Muscle of leg (tissue), 16 donors: ENCODE measurements at places on chromosomes 5 and 9.

DNA sequence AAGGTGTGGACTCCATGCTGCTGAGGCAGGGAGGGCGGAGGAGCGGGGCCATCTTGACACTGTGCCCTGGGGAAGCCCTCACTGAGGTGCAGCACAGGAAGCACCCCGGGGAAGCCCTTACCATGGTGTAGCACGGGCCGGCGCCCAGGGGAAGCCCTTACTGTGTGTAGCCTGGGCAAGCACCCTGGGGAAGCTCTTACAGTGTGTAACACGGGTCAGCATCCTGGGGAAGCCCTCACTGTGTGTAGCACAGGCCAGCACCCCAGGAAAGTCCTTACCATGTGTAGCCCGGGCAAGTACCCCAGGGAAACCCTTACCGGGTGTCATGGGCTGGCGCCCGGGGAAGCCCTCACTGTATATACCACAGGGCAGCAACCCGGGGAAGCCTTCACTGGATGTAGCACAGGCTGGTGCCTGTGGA is 62.6 kb upstream of the ZNF354B start:
- DNase-seq = no peak

GRCh38 chr9:74824654-74825053 is 63.1 kb downstream of the TRPM6 start:
- peak; percentile 79 for DNase-seq

DNA sequence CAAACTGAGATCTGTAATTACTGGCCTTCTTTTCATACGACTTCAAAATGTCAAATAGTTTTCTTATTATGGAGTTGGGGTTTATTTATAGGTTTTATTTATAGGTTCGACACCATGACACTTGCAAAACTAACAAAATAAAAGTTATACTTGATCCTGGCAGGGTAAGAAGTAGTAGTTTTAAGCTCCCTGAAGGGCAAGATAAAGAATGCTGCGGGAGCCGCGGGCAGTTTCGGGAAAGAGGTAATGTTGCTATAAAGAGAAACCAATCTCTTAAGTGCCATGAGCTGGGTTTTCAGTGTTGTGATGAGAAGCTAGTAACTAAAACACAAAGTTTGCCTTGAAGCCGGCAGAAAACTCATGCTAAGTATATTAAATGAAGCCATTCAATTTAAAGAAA is 24.8 kb downstream of the PTPN3 start:
- no peak for DNase-seq

GRCh38 chr5:109049565-109049964 is 301.9 kb downstream of the FER start:
- no peak for DNase-seq

DNA sequence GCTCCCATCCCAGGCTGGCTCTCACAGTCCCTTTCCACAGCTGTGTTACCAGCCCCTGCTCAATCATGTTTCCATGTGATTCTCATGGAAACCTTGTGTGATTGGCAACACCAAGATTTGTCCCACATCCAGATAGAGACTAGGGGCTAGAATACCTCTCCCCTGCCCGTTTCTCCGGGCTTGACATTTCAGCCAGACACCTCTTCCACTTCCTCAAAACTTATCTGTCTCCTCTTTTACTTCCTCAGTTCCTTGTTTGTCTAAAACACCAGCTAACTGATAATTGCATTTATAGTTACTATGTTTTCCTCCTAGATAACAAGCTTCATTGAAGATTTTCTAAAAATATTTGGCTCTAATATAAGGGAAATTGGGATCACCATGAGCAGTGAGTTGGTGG is 16.6 kb upstream of the KCNMB1 start:
- no peak for DNase-seq

DNA sequence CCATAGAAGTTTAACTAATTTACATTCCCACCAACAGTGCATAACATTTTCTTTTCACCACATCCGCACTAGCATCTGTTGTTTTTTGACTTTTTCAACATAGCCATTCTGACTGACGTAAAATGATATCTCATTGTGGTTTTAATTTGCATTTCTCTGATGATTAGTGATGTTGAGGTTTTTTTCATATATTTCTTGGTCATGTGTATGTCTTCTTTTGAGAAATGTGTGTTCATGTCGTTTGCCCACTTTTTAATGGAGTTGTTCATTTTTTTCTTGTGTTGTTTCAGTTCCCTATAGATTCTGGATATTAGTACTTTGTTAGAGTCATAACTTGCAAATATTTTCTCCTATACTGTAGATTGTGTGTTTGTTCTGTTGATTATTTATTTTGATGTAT is 163.4 kb downstream of the FER start:
- no peak for DNase-seq

GRCh38 chr5:151110122-151110681 is 29.4 kb upstream of the TNIP1 start:
- DNase-seq = no peak

- peak; percentile 86 for DNase-seq
These were observed 99.9 kb downstream of the GTF3C4 start for GRCh38 chr9:132769906-132770769.

DNA sequence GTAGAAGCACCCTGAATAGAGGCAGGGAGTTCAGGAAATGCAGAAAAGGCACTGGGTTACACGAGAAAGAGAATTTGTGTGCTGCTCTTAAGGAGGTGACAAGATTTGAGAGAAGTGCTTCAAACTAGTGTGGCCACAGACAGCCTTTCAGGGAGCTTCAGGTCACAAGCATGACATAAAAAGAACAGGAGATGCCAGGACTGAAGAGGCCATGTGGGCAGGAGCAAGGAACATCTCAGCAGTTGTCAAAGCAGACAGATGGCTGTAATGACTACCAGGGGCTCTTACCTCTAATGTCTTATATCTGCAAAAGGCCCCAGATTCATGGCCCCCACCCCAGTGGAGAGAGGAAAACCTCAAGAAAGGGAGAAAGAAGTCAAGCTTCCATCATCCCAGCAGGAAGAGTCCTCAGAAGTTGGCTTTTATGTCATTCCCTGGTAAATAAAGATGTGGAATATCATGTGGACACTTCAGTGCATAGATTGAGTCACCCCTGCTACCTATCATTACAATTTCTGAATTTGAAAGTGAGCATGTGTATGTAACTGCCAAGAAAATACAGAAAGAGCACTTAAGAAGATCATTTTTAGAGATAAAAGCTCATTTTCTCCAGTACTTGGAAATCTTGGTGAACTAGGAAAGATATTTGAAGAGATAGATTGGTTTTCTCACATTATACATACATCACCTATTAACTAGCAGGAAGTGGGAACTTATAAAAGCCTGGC is 214.4 kb upstream of the RORB start:
- no peak for DNase-seq

GRCh38 chr9:122944960-122945888 is 4.4 kb downstream of the RABGAP1 start:
- DNase-seq = no peak

DNA sequence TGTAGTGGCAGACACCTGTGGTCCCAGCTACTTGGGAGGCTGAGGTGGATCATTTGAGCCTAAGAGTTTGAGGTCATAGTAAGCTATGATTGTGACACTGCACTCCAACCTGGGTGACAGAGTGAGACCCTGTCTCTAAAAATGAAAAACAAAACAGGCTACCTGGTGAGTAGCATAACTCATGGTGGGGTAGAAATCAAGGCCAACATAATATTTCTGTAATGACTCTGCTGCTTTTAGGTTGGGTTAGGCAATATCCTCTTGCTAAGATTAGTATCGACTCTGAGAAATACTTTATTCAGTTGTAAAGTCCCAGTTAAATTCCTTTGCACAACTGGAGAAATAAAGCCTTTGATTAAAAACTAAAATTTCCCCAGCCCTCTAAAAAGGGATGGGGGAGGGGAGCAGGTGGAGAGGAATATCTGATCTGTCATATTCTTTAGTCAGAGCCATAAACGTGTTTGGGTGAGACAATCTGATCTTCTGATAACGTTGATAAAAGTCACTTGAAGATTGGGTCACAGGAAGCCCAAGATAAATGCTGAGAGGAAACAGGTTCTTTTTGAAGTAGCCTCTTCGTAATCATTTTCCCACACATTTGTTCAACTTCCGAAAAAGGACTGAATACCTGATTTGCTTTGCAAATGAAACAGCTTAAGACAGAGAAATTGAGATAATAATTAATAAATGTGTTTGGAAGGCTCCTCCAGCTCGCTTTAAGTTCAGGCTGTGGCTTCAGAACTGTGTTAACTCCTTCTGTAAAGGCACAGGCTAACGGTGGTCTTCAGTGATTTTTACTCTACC is 14.9 kb downstream of the IL4 start:
- DNase-seq = no peak

DNA sequence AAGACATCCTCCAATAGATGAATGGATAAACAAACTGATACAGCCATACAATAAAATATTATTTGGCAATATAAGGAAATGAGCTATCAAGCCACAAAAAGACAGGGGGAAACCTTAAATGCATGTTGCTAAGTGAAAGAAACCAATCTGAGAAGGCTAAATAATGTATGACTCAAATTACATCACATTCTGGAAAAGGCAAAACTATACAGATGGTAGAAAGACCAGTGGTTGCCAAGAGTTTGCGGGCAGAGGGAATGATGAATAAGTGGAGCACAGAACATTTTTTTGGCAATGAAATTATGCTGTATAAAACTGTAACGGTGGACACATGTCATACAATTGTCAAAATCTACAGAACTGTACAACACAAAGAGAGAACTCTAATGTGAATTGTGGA is 63.3 kb downstream of the CSF2 start:
- DNase-seq = peak; percentile 6

- DNase-seq = no peak
These were observed 862.1 kb downstream of the PTPRD start for GRCh38 chr9:9750719-9751118.

DNA sequence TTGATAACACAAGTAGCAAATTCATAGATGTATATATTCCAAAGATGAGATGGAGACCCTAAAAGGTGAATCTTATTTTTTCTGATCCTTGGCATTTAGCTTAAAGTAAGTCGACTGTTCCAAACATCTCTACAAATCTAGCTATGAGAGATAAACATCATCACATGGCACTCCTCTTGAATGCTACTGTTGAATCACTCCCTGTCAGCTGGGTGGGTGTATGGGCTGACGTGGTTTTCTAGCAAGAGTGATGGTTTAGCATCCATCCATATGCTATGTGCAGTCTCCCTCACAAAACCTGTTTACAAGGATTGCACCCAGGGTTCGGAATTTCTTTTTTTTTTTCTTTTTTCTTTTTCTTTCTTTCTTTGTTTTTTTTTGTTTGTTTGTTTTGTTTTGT is 13.8 kb downstream of the ACO1 start:
- no peak for DNase-seq

DNA sequence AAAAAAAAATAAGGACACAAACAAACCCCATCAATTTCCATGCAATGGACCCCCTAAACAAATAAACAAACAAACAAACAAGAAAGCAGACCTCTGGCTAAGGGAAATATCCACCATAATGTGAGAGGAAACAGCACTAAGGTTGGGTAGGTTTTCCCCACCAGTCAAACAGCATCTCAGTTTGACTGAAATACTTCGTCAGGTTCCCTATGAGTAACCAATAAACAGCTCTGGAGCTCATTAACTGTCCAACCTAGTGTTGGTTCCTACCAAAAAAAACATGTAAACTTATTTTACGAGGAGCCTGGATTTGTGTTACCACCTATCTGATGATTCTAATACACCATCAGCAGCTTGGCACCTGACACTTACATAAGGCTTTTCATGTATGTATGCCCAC is 198.5 kb upstream of the TARS1 start:
- DNase-seq = no peak

DNA sequence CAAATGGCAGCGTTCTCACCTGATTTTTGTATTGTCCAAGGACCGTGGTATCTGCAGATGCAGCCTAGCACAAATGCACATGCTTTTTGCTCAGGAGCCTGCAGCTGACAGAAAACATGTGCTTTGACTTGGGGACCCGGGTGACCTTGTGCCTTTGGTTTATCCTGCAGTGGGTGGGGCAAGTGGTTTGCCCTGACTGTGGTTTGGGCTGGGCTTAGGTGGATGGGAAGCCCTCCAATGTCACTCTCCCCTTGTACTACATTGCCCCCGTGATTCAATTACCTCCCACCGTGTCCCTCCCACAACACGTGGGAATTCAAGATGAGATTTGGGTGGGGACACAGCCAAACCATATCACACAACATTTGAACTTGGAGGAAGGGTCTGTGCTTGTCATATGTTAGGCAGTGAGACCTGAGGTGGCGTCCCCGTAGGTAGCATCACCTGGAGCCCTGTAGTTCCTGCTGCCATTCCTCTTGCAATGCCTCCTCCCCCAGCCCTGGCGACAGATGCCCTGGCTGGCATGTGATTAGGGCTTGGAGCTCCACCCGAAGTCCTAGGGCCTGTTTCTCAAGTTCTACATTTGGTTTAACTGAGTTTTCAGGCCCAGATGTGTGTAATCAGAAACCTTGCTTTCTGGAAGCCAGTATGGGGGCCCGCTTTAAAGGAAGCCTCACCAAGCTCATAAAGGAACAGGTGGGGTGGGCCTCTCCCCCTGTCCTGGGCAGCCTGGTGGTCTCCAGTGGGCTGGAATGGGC is 2.1 kb downstream of the ANKRD33B start:
- no peak for DNase-seq

GRCh38 chr9:133589454-133590227 is 19.5 kb downstream of the FAM163B start:
- no peak for DNase-seq

DNA sequence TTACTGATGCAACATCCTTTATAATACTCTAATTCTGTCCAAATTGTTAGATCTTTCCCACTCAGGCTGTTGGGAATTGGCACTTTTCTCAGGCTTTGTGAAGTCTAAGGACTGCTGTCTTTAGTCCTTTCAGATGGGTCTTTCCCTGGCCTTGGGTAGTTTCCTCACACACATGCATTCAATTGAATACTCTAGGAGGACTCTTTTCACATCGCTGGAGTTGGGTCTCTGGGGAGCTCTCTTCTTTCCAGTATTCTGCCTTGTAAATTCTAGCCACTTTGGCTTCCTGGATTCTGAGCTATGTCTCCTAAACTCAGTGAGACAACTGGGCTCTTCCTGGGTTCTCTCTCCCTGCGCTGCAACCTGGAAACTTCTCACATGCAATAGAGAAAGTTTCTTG is 215.5 kb downstream of the SNX18 start:
- no peak for DNase-seq

- DNase-seq = no peak
These were observed 46.1 kb downstream of the MVB12B start for GRCh38 chr9:126372716-126373115.

- no peak for DNase-seq
These were observed 92.6 kb downstream of the CDKN2A start for GRCh38 chr9:21901546-21901945.

GRCh38 chr5:66209794-66210193 is 65.7 kb downstream of the SREK1 start:
- no peak for DNase-seq

GRCh38 chr5:127203818-127204217 is 86.8 kb upstream of the MEGF10 start:
- no peak for DNase-seq

DNA sequence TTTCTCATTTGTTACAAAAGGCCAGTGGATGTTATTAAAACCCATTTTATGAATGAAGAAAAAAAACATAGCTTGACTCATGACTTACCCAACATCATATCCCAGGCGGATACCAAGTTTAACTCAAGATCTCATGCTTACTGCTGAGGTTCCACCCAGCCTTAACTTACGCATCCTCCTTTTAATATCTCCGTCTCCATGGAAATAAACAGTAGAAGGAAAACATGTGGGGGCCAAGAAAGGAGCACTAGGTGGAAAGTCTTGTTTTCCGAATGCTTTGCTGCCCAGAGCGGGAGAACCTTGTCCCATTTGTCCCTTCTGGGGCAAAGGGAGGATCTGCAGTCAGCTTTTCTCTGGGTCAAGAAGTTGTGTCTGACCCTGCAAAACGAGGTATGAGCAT is 44.1 kb downstream of the ANGPTL2 start:
- peak; percentile 72 for DNase-seq

- no peak for DNase-seq
These were observed 35.8 kb downstream of the OTULINL start for GRCh38 chr5:14617441-14617840.
